ENCODE measurements at places on chromosomes 5 and 9.

DNA sequence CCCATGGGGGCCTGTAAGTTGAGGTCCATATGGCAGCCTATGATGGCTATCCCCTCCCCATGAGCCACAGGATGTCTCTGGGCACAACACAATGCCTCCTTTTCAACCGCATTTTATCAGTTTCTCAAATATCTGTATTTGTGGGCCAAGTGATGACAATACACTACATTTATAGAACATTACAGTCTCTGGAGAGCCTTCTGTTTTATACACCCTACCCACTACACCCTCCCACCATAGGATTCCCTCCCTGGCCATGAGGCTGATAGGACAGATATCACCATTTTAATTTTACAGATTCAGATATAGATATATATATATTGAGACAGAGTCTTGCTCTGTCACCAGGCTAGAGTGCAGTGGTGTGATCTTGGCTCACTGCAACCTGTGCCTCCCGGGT is 236.8 kb downstream of the ENC1 start:
- DNase-seq = no peak

DNA sequence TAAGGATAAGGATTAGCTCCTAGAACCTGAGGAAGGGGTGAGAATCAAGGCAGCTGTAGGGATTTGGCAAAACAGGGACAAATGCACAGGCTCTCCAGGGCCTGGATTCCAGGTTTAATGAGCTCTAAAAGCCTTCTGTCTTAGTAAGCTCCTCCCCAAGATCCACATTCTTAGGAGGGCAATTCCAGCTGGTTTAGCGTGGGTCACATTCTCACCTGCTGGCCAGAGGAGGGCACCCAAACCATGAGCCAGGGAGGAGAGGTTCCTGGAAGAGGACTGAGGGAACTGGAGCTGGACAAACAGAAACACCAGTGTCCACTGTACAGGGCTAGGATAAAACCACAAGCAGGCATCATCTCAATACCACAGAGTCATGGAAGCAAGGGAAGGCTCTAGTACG is 480.0 kb downstream of the CCDC171 start:
- DNase-seq = no peak

GRCh38 chr5:90191352-90192045 is 218.1 kb downstream of the CETN3 start:
- DNase-seq = no peak

DNA sequence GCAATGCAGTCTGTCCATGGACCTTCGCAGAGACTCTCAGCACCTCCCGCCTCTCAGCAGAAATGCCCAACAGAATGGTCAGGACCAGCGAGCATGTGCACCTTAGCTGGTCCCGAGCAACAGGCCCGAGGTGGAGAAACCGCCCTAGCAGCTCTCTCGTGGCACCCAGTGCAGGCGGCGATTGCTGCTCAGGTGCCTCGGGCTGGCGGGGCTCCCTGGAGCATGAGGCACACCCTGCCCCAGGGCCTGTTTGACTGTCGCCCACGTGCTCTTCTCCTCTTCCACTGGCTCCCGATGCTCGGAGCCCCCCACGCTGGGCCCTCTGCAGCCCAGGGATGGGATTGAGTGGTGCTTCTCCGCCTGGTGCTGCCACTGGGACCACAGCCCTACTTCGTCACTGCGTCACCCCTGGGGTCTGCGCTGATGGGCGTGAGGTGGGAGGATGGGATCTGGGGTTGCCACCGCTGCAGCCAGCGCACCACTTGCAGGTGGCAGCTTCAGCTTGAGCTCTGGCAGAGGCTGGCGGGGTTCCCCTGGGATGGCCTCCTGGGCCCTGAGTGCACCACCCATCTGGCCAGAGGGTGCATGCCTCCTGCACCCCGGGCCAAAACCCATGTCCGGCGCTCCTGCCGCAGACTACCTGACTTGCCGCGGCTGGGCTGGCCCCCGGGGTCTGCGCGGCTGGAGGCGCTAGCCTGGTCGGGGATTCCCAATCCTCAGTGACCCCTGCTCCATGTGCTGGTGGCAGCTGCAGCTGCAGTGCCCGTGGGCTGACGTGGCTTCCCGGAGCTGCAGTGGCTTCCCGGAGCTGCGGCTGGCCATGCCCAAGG is 244.2 kb downstream of the FOXD4L6 start:
- no peak for DNase-seq

DNA sequence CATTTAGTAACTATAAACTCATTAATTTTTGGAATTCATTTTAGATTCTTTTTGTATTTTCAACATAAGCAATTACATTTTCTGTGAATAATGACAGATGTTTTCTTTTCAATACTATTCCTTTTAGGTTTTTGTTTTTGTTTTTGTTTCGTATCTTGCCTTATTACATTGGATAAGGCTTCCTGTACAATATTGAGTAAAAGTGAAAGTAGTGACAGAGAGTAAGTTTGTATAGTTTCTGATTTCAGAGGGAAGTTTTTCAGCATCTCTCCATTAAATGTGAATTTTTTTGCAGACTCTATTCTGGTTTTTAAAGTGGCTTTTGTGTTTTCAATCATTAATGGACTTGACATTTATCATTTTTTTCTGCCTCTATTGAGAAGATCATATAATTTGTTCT is 12.8 kb upstream of the CAMK4 start:
- DNase-seq = no peak

- no peak for DNase-seq
These were observed 39.7 kb downstream of the SLC1A3 start for GRCh38 chr5:36646100-36646499.

DNA sequence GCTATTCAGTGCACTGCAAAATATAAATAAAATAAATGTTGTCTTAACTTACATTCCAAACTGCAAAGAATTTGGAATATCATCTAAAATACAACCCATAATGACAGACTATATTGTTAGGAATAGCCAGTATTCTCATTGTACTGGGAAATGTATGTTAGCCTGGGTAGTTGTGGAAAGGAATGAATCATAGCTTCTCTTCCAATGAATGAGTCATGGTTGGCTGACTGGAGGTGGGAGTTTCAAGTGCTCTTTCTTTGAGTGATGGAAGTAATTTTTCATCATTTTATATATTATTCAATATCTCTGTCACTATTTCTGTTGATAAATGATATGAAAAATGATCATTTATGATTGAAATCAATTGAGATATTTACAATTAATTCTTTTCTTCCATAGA is 158.6 kb upstream of the ARRDC3 start:
- no peak for DNase-seq

GRCh38 chr5:151741678-151742423 is 16.6 kb downstream of the ATOX1 start:
- no peak for DNase-seq

DNA sequence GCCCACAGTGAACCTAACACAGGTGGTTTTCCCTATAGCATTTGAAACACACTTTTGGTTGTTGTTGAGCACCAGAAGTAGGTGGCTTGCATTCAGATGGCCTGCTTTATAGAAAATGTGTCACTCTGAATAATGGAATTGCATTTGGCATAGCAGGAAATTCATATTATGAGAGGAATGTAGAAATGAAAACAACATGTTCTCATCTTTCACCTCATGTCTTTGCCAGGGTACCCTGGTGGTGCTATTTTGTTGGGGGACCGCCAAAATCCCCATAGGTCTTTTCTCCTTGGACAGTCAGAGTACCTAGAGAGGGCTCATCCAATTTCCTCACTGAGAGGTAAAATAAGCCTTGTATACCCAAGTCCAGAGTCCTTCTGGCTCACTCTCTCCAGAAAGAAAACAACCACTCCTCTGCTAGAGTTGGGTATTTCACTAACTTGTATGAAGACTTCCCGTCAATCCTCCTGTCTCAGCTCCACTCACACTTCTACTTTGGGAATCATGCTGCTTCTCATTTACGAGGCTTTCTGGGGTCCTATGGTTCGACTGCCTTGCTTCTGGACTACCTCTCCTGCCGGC is 67.4 kb downstream of the MRPS27 start:
- no peak for DNase-seq

DNA sequence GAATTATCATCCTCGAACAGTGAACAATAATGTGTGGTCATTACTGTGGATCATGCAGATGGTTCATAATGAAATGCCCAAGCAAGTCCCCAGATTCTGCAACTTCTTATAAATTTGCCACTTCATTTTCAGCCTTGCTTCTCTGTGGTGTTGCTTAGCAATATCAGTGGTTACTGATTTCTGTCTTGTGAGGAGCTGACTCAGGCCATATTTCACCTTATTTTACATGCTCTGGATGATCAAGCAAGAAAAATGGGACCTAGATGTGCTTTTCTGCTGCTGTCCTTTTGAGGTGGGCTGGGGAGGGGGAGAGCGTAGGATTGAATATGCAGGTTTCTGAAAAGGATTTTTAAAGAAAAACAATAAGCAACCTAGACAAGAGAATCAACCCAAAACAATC is 188.3 kb downstream of the SLC24A2 start:
- no peak for DNase-seq

- no peak for DNase-seq
These were observed 94.8 kb upstream of the APC start for GRCh38 chr5:112642885-112643284.

GRCh38 chr9:87113874-87114273 is 166.6 kb upstream of the GAS1 start:
- DNase-seq = no peak

DNA sequence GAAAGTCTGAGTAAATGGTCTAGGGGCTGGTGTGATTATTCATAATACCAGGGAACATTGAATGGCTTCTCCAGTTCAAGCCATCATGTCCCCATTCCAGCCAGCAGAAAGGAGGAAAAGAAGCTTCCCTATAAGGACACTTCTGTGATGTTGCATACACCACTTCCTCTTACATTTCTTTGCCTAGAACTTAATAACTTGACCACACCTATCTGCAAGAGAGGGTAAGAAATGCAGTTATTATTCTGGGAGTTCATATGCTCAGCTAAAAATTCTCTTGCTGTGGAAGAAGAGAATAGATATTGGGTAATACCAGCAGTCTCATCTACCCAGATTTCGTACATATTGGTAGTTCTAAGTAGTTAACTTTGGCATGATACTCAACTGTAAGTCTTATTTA is 166.1 kb downstream of the SLC28A3 start:
- DNase-seq = no peak

DNA sequence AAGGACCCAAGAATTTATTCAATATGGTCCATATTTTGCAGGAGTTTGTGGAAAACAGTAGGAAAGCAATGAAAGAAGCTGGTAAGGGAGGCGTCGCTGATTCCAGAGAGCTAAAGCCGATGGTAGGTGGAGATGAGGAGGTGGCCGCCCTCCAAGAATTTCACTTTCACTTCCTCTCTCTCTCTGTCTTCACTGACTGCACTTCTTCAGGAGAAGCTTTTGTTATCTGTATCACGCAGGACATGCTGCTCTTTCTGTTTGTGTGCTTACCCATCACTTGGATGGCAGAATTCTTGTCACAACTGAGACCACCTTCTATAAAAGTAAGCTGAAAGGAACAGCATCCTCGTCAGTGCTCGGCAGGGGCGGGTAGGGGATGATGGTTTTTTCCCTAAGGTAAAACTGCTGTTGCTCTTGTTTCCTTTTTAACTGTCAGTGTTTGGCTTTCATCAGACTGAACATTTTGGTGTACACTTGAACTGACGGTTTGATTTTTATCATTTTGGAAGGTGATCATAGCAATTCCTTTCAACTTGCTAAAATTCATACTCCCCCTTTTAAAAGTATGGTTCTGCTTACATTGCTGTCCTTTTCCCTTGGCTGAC is 62.4 kb upstream of the FSD1L start:
- no peak for DNase-seq

DNA sequence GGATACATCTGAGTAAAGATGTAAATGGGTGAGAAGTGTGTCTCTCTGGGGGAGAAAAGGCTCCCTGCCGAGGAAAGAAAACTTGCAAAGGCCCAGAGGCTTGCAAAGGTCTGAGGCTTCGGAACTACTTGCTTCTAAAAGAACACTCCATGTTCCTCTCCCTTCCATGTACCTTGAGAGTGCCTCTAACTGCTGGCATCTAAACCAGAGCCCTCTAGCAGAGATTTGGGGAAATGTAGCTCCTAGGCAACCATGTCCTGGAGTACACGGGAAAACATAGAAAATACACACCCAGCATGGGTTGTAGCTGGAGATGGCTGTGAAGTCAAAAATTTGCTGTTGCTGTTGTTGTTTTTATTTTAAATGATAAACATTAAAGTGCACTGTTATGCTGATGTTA is 151.6 kb downstream of the SYK start:
- DNase-seq = no peak

DNA sequence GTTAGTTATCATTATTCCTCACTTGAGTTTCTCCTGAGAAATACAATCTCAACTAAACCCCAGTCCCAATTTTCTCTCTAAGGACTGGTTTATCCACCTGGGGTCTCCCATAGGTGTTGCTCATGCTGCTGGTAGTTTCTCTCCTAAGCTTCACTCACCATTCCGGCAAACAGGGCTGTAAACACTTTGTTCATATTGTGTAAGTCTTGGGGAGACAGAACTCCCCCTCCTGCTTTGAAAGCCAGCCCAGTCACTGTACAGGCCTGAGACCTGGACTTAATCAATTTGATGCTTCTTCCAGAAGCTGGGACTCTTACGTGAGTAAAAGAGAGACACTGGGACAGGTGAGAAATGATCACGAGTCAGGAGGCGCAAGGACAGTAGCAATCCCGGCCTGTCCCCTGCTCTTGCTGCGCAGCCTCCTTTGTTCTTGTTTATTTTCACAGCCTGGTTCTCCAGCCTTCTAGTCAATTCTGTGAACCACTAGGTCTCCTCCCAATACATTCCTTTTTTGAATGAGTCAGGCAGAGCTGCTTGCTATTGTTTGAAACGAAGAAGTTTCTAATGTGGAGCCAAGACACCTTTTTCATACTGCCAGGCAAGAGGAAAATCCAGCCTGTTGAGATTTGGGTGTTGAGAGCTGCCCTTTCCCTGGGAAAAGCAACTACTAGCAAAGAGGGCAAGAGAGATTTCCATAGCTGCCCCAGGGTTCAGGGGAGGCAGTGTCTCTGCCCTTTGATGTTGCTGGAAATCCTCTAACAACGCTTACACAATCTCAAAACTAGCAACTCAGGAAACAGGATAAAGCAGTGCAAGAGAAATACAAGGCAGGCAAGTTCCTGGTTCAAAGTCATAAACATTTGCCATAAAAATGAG is 9.2 kb upstream of the SHROOM1 start:
- DNase-seq = no peak

GRCh38 chr9:116760636-116761035 is 73.5 kb downstream of the TRIM32 start:
- no peak for DNase-seq

DNA sequence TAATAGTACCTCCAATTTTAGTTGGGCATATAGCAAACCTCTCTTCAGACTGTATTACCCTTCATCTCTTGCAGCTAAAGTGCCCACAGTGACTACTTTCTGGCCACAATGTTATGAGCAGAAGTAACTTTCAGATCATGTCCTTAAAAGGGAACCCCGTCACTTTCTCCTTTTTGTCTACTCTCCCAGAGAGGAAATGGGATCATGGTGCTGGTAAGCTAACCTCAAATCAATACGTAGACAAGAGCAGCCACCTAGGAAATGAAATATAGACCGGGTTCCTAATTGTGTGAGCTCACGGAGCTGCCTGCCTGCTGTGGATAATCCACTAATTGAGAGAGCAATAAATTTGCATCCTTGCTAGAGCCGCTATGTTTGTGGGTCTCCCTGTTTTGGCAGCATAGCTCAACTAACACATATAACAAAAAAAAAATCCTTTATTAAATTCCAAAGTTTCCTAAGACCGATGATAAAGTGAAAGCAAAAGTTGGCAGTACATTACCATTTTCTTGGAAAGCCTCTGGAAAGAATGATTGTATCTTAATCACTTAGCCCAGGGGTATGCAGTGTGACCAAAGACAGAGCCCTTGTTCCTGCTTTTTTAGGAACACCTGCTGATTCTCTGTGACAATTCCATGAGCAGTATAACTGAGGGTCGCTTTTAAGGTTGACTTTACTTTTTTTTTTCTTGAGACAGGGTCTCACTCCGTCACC is 5.6 kb upstream of the IL7R start:
- no peak for DNase-seq

Measured in T follicular helper cell (primary cell).